ENCODE measurements at places on chromosomes 2 and 18.
A peak's percentile ranks its signal among the peaks of the same experiment; 100 is the strongest.

- DNase-seq, result no peak
Measured at GRCh38 chr2:129929321-129930290, 49.9 kb upstream of the RAB6C start.

GRCh38 chr2:159711562-159712142 lies 654 bp upstream of the MARCHF7 start:
- no peak for DNase-seq

GRCh38 chr18:60066219-60066975 lies 166.6 kb downstream of the PMAIP1 start:
- DNase-seq, result no peak

- DNase-seq, result peak; percentile 23
Measured at GRCh38 chr2:219172231-219173154, 2.7 kb upstream of the SLC23A3 start.

DNA sequence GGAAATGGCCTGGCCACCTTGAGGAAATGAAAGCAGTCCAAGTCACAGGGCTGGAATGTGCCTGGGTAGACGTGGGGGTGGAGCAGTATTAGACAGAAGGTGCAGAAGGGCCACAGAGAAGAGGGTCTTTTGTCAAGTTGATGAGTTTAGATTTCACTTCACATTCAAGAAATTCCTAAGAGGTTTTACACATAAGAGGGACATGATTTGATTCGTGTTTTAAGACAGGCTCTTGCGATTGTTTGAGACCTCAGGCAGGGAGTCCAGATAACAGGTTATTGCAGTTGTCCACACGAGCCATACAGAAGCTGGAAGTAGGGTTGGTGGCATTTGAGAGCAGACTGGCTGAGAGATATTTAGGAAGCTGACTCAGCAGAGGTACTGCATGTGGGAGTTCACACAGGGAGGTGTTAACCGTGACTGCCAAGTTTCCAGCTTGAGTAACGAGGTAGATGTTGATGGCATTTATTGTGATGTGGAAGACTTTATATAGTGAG lies 64.6 kb downstream of the NEB start:
- DNase-seq, result no peak

All from hematopoietic multipotent progenitor cell treated with erythropoietin and hydrocortisone succinate and interleukin-3 and kit ligand, for 17 days (in vitro differentiated cells).